Kasumi-1 (cell line): ENCODE measurements at places on chromosomes 5 and 9.
A peak's percentile ranks its signal among the peaks of the same experiment; 100 is the strongest.

DNA sequence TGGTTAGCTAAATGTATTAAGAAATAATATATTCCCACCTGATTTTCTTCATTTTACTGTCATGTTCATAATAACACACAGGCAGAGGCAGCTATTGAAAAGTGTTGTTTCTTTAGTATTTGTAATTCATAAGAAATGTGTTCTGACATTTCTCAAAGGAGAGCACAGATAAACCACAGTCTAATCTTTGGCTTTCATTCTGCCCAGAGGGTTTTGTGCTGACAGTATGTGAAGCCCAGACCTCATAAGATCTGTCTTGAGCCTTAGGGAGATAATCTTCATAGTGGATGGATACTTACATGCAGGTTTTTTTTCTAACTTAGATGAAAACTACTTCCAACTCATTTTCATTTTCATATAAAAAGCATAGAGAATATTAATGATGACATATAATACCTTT lies 206.1 kb downstream of the CHSY3 start:
- DNase-seq = no peak

DNA sequence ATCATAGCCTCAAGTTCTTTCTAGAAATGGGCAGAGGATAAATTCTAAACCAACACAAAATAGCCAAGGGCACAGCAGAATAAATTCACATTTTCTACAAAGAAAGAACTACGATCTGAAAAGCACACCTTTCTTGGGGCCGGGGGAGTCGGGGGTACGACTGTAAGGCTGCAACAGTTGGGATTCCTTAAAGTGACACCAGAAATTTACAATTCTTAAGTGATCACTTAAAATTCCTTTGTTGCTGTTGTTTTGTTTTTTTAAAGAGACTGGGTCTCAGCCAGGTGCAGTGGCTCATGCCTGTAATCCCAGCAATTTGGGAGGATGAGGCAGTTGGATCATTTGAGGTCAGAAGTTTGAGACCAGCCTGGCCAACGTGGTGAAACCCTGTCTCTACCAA lies 95.8 kb downstream of the CDK5RAP2 start:
- DNase-seq = no peak

DNA sequence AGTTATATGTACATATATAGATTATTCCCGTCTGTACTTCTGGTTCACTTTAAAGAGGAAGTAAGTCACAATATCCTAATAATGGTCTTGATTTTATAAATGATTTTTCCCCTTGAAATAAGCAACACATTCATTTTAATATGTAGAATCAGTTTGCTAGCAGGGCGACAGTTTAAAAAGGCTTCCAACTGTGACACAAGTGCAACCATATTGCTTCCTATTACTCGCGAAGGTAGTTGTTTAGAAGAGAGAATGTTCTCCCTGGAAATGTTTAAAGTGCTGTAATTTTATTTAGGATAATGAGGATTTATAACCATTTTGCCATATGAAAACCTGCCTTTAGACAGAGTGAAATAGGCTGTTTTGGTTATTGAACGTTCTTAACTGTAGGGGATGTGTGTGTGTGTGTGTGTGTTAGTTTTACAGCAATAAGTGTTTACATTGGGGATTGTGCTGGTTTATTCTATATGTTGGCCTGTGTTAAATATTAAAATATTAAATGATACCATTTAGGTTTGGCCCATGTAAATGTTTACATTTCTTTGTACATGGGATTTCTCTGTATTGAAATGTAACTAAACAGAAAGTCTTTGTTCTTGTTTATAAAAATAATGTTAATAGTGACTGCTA lies 138.3 kb downstream of the PBX3 start:
- no peak for DNase-seq

- no peak for DNase-seq
Measured at GRCh38 chr5:76470976-76471375, 67.9 kb downstream of the IQGAP2 start.

- no peak for DNase-seq
Measured at GRCh38 chr5:56328753-56329560, 95.8 kb upstream of the ANKRD55 start.

- DNase-seq = no peak
Measured at GRCh38 chr9:83560169-83560826, 22.1 kb upstream of the FRMD3 start.

DNA sequence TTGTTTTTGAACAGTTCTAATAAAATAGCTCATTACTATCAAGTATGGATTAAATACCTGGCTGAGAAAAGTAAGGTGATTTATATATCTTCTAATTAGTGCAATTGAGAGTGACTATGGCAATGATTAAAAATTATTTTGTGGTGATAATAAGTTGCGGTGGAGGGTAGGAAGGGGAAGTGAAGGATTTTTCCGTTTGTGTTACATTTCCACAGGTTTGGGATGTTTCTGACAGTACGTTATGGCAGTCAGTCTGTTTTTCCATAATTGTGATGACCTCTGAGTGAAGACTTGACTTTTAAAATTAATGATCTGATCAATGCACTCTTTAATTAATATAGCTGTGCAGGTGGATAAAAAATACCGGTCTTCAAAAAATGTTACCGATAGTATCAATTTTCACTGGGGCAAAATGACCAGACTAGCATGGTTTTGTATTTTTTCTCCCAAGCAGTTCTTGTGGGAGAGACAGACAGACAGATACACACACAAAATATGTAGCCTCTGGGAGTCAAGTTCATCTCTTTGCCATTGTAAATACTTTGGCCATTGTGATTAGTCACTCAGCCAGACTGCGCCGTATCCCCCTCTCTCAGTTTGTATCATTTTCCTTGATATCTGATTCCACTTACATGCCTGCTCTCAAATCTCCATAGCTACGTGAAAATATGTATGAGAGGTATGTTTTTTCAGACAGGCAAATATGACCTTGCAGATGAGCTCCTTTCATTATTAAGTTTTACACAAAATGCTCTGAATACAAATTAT lies 60.2 kb downstream of the ARHGAP26 start:
- DNase-seq = no peak

GRCh38 chr9:124306098-124306735 lies 48.5 kb downstream of the NEK6 start:
- peak; percentile 40 for DNase-seq

GRCh38 chr9:129392093-129392541 lies 214.1 kb upstream of the IER5L start:
- DNase-seq = no peak

DNA sequence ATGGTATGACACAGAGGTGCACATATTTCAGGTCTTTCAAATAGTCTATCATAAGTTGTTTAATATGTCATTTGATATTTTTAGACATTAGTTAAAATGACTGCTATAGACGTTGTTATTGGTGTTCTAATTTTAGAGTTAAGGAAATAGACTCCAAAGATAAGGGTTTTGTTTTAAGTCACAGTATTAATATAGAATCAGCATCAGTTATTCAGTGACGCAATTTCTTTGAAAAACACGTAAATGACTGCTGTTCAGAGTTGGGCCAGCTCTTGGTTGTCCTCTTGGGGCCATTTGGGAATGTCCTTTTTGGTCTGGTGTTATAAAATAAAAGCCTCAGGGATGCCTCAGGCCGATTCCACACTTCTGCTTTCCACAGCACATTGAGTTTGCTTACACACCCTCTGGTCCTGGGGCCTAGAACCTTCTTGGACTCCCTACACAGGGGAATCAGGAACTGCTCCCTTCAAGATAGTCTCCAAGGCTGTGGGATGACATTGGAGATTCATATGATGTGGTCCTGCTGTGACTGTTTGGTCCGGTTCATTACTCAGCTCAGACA lies 14.3 kb downstream of the OTULIN start:
- DNase-seq = no peak

DNA sequence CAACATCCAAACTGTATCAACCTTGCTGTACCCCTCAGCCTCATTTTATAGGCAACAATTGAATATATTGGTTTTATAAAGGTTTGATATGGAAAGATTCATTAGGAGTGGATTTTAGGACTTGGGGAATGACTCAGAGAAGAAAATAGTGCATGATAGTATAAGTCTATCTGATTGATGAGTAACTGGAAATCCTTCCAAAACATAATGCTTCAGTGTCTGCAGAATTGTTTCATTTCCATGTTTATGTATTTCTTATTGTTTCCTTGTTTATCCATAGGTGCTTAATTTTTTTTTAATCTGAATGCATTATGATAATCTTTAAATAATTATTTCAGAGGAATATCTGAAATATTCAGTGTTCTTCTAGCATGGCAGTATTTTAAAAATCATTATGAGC lies 12.6 kb downstream of the JAK2 start:
- no peak for DNase-seq

DNA sequence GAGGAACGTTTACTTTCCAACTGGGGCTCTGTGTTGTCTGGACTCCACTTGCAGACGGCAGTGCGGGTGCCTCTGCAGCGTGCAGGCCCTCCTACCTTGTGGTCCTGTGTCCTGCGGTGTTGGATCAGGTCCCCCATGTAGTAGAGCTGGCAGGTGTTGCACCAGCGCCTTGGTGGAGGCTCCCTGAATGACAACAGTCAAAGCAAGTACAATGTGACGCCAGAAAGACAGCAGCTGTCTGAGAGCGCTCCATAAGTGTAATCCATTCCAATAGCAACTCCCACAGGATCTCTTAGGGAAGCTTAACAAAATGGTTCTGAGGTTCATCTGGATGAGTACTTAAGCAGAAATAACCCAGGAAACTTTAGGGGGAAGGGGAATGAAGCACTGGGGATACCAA lies 9.9 kb downstream of the BBLN start:
- DNase-seq = no peak

- peak; percentile 77 for DNase-seq
Measured at GRCh38 chr5:150778517-150779396, at the start of gene SMIM3. Gene SMIM3, plus strand, starts transcription at chr5:150778757. Its CDS starts 16,684 bp downstream, at chr5:150795441.

DNA sequence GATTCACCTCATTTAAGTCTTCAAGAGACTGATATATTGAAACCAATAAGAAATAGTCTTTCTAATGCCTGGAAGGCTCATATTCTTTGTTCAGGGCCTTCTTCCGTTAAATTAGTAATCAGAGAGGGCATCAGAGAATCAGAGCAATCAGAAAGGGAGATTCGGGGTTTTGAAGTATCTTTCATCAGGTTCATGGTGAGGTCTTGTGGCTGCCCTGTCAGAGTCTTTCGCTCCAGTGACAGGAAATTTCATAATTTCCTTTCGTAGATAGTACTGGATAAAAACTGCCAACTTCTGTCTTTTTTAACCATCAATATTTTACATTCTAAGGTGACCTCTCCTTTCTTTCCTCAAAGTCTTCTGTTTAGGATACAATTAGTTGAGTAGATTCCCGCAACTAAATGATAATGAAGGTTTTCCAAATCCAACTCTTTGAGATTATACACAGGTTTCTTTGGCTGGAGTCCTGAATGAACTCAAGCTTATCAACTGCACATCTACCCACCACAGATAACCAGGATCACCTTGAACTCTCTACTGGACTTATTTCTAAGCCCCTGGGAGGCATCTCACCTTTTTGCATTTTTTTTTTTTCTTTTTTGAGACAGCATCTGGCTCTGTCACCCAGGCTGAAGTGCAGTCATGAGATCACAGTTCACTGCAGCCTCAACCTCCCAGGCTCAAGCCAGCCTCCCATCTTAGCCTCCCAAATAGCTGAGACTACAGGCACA lies 5.5 kb downstream of the IL31RA start:
- DNase-seq = peak; percentile 88

GRCh38 chr9:80127920-80128319 lies 556.2 kb downstream of the TLE4 start:
- no peak for DNase-seq

- no peak for DNase-seq
Measured at GRCh38 chr5:38316544-38317224, 58.3 kb downstream of the EGFLAM start.

DNA sequence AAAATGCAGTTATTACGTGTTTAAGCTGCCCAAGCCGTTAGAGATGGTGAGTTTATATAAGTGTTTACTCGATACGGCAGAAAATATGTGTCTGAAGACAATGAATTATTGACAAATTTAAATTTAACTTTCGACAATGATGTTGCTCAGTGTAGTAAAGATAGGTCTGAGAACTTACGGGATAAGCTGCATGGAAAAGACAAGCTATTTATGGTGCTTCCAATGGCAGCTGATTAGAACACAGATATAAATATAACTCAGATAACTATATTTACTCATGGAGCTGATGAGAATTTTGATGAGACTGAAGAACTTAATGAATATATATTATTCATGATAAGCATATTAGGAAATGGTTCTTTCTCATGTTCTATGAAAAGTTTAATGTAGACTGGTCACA lies 139.3 kb downstream of the AUH start:
- DNase-seq = no peak

DNA sequence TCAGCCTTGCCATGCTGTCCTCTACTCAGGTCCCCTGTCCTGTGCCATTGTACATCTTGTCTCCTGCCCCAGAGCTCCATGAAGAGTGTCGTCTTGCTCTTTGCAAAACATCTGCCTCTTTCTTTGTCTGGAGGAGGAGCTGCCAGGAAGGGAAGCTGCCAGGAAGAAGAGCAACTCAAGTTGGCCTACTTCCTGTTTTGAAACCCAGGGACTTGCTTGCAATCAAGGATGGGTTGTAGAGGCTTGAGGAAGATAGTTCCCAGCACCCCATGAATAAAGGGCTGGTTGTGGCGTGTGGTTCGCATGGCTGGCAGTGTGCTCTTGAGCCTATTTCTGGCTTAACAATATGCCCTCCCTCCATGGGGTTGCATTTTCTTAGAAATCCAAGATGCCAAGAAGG lies 53.0 kb upstream of the CPEB4 start:
- peak; percentile 38 for DNase-seq

DNA sequence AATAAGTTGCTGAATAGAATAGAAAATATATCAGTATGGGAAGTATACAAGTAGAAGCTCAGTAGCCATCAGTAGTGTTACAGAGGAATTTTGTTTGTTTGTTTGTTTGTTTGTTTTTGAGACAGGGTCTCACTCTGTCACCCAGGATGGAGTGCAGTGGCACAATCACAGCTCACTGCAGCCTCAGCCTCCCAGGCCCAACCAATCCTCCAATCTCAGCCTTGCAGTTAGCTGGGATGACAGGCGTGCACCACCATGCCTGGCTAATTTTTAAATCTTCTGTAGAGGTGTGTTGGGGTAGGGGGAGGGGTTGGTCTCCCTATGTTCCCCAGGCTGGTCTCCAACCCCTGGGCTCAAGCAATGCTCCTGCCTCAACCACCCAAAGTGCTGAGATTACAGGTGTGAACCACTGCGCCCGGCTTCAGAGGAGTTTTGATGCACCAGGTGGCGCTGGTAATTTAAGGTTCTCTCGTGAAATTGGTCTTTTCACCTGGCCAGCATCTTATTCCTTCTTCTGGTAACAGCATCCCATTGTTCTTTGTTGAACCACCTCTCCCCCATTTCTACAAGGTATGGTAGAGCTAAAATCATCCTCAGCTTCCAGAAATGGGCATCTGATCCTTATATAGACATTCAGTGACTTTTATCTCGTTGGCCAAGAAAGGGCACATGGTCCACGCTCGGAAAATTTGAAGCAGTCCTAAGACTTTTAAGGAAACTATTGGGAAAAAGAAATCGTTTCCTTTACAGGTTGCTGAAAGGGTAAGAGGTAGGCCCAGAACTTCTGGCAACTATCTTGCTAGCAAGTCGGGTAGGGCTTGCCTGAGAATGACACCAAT lies 157.1 kb downstream of the ARRDC3 start:
- no peak for DNase-seq

GRCh38 chr9:32455738-32456137 lies 70.3 kb downstream of the RIGI start:
- DNase-seq = no peak

- DNase-seq = no peak
Measured at GRCh38 chr5:142486020-142486419, 161.2 kb upstream of the SPRY4 start.
